ENCODE measurements at places on chromosomes 3 and 15.

- no peak for DNase-seq
These were observed 932 bp upstream of the TP53BP1 start for GRCh38 chr15:43493703-43494472.

GRCh38 chr3:76432396-76432795 lies 607.5 kb upstream of the ROBO2 start:
- DNase-seq, result no peak

DNA sequence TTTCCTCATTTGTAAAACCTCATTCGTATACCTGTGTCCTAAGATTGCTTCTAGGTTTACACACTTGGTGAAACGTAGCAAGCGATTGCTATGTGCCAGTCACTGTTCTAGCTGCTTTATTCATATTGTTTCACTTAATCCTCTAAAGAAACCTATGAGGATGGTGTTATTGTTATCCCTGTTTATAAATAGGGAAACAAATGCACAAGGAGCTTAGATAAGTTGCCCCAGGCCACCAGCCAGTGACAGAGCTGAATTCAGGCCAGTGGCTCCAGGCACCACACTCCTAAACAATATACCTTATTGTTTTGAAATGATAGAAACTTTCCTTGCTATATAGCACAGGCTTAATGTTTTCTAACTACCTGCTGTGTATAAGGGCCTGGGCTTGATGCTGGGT lies 44.0 kb downstream of the LPP start:
- DNase-seq, result no peak

GRCh38 chr3:10758304-10759037 lies 57.6 kb upstream of the SLC6A11 start:
- peak; percentile 8 for DNase-seq

DNA sequence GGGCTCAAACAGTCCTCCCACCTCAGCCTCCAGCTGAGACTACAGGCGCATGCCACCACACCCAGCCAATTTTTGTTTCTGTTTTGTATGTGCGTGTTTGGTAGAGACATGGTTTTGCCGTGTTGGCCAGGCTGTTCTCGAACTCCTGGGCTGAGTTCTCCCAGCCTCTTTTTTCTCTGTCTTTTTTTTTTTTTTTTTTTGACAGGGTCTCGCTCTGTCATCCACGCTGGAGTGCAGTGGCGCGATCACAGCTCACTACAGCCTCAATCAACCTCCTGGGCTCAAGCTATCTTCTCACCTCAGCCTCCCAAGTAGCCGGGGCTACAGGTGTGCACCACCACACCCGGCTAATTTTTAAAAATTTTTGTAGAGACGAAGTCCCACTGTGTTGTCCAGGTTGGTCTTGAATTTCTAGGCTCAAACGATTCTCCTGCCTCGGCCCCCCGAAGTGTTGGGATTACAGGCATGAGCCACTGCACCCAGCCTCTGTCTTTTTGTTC lies 867 bp upstream of the DCAF1 start:
- DNase-seq, result no peak

DNA sequence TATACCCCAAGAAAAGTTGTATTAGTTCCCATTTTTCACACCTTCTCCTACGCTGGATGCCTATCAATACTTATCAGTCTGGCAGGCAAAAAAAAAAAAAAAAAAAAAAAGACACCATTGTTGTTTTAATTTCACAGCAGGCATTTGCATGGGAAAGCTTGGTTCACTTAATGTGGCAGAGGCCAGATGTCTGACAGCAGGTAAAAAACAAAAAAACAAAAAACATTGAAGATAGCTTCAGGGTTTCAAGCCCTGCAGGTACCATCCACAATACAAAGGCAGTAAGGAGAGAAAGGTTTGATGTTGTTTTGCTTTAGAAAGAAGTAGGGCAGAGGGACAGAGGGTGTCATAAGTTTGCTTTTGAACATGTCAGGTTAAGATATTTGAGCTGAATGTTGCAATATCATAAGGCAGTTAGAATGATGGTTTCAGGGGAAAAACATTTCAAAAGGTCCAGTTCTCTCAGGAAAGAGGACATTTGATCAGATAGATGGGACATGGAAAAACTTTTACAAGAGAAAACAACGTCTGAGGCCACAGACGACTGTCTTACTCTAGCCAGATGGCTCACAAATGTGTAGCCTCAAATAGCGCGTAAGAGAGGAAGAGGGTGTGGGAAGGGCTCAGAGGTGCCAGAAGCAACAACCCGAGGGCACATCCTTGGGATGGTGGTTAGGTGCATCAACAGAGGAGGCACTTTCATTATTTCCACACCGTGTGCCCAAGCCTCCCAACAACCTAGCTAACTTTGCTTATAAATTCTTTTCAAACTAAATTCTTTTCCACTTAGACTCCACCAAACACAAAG lies 25.7 kb downstream of the PCOLCE2 start:
- no peak for DNase-seq

DNA sequence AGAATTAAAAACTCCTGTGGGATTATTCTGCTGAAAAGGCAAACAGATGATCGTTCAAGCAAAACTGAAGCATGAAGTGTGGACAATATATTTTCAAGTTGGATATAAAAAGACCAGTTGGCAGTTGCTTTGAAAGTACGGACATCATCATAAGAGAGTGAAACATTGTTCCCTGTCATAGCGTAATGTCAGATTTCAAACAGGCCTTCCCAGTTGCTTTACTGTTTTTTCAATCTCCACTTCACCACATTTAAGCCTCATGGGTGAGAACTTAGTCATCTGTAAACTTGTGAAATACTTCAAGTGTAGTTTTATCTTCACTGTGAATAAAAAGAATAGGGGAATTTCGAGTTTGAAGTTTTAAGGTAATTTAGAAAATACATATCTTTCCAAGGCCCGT lies 435.1 kb upstream of the CNTN3 start:
- DNase-seq, result no peak

GRCh38 chr15:97124790-97125189 lies 794.3 kb downstream of the NR2F2 start:
- DNase-seq, result no peak

- no peak for DNase-seq
These were observed 22.2 kb downstream of the TRA2B start for GRCh38 chr3:185915642-185916041.

DNA sequence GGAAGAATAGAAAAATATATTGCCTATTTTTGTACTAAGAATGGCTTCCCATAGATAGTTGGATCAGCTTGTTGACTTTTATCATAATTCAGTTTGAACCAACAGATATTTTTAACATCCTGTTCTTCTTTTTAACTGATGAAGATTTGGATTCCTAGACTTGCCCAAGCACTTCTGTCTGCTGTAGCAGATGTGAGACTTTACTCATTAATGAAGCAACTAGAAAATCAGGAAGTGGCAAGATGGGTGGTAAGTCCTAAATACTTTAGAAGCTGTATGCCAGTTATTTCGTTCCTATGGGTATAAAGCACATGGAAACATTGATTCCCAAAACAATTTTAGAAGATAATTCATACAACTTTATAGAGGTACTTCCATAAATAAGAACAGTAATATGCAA lies 8.4 kb downstream of the PIGB start:
- no peak for DNase-seq

- DNase-seq, result no peak
These were observed 177.6 kb downstream of the PDZRN3 start for GRCh38 chr3:73447111-73447510.

DNA sequence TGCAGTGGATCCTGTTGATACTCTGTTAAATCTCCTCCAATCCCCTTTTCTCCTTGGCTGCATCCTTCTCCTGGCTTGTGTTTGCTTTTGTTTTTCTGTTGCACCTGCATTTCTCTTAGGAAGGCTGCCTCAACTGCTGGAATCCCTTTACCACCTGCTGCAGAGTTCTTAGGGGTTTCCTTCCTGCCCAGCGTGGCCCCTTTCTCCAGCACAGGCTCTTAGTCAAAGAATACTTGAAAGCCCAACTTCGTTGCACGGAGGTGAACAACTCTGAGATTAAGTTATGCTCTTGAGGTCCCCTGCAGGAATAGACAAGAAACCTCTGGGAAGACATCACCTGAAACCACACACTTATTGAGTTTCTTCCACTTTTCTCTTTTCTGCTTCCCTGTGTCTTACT lies 121.6 kb upstream of the GRM7 start:
- DNase-seq, result no peak

DNA sequence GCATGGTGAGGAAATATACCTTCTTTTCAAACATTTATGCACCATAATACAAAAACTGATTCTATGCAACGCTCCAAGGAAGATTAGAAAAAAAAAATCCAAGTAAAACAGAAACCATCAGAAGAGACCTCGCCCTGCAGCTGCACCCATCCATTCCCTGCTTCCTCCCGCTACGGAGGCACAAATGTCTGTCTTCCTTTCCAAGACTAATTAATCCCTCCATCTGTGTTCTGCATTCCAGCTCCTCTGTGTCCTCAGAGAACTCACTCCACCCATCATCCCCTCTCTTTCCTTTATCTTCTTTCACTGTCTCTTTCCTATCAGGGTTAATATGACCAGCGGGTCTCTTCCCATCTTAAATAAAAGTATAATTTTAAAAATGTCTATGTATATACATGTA lies 196.1 kb downstream of the ADAMTSL3 start:
- DNase-seq, result no peak

DNA sequence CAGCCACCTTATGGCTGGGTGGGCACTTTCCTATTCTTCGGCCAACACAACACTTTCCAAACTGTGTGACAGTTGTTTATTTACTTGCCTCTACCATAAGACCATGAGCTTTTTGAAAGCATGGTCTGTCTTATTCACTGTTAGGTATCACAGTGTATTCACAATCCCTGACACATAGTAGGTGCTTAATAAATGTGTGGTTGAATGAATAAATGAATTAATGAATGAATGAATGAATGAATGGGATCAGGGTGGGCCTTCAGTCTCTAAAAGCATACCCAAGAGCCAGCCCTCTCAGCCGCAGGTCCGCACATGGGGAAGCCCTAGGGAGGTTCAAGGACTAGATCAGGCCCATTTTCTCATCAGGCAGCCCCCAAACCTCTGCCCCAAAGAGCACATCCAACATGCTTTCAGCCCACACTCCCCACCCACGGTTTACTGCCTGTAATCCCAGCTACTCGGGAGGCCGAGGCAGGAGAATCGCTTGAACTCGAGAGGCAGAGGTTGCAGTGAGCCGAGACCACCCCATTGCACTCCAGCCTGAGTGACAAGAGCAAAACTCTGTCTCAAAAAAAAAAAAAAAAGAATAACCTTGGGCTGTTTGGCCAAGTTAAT lies 95.9 kb downstream of the LIPC start:
- DNase-seq, result no peak

DNA sequence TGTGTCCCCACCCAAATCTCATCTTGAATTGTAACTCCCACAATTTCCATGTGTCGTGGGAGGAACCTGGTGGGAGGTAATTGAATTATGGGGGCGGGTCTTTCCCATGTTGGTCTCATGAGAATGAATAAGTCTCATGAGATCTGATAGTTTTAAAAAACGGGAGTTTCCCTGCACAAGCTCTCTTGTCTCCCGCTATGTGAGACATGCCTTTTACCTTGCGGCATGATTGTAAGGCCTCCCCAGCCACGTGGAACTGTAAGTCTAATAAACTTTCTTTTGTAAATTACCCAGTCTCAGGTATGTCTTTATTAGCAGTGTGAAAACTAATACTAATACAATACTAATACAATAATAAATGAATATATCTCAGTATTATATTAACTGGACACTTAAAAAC lies 9.9 kb upstream of the YEATS2 start:
- no peak for DNase-seq

DNA sequence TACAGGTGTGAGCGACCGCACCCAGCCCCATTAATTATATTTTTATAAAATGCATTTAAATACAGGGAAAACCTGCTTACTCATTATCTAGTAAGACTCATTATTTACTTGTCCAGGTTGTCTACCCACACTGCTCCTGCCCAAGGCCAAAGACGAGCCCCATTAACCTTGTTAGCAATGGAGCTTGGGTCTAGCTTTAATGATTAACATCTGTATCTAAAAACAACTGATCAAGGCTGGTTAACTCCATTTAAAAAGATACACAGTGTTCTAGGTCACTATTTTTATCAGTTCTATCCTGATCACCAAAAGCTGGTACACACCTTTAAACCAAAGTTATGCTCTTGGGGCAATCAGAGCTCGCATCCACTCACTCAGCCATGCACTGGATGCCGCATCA lies 10.4 kb upstream of the NCKIPSD start:
- no peak for DNase-seq

DNA sequence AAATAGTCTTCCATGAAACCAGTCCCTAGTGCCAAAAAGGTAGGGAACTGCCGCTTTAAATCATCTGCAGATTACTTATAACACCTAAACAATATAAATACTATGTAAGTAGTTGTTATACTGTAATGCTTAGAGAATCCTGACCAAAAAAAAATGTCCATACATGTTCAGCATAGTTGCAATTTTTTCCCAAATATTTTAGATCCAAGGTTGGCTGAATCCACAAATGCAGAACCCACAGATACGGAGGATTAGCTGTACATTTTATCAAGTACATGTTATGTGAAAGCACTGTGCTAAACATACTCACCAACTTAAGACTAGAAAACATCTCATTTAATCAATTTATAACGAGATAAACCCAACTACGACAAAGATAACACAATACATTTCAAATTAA lies 9.3 kb downstream of the MSL2 start:
- no peak for DNase-seq

DNA sequence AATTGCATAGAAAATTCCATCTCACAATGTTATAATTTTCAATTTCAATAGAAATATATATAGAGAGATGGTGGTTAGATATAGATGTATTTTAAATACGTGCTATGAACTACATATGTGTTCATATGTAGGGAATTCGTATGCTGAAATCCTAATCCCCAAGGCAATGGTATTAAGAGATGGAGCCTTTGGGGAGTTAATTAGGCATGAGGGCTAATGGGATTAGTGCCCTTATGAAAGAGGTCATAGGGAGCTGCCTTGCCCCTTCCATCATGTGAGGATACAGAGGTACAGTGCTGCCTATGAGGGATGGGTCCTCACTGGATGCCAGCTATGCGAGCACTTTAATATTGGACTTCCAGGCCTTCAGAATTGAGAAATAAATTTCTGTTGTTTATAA lies 79.6 kb upstream of the CCDC54 start:
- DNase-seq, result no peak

DNA sequence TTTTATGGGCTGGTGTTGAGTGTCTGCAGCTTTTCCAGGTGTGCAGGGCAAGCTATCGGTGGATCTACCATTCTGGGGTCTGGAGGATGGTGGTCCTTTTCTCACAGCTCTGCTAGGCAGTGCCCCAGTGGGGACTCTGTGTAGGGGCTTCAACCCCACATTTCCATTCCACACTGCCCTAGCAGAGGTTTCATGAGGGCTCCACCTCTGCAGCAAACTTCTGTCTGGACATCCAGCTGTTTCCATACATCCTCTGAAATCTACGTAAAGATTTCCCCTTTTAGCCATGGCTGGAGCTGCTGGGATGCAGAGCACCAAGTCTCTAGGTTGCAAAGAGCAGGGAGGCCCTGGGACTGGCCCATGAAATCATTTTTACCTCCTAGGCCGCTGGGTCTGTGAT lies 11.6 kb downstream of the RFX7 start:
- DNase-seq, result no peak

- no peak for DNase-seq
These were observed 23.2 kb downstream of the LMCD1 start for GRCh38 chr3:8524656-8525399.

Data from activated effector memory CD4-positive, alpha-beta T cell treated with Interleukin-2 at 50 U/mL for 16 hours (primary cell).